ENCODE measurements at places on chromosomes 7 and 10. TPM values are rescaled to one million over a fixed set of nuclear protein-coding genes. Genes with fewer than 3 reads are reported as not detected.
A peak's percentile ranks its signal among the peaks of the same experiment; 100 is the strongest.

ADRB1 gene
- 0.13 TPM for total RNA-seq

WDFY4 gene
- total RNA-seq, result not detected

PRXL2A gene
- not detected for total RNA-seq

OR6B1 gene
- not detected for total RNA-seq

TRIM50 gene
- not detected for total RNA-seq

GIMAP1 gene
- not detected for total RNA-seq

BTAF1 gene
- 28.7 TPM for total RNA-seq

DNA sequence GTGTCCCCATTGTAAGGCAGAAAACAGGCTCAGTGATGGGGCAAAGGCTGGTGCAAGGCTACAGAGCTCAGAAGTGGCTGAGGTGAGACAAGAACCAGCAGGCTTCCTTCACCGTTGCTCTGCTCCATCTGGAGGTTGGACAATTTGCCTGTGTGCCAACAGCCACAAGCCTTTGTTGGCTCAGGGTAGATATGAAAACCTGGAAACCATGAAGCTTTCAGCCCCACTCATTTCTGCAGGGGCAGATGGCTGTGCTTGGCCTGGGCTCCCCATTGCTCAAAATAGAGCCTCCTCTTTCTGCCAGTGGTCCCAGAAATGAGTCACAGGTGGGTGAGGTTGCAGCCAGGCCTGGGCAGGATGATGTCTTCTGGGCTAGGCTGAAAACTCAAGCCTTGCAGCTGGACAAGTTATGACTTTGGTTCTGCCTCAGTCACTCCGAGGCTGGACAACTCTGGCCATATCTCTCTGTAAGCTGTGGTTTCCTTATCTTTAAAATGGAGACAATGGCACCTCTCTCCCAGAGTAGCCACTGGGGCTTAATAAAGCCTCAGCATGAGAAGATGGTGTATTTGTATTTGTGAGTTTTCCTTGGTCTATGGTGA lies 12.2 kb upstream of the ZNF273 start:
- DNase-seq, result no peak

- DNase-seq, result peak; percentile 92
Measured at GRCh38 chr7:149310113-149310836, 48.3 kb downstream of the ZNF783 start.

- no peak for DNase-seq
Measured at GRCh38 chr10:28367929-28368484, 65.1 kb upstream of the MPP7 start.

GRCh38 chr10:79410315-79411094 lies 34.9 kb downstream of the ZCCHC24 start:
- no peak for DNase-seq

DNA sequence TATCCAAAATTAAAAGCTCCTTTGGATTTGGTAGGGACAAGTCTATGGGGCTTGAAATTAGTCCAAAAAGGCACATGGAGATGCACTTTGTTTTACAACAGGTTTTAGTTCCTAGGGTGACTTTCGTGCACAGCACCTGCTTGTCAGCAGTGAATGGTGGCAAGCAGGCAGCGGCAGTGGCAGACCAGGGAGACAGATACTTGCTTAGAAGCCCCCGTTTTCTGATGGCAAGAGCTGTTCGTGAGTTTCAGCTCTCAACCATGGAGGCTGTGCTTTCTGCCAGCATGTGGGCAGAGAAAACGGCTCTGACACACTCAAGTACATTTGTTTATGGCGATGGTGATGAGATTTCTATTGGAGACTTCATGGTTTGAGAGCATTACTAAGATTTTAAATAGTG lies 61.7 kb upstream of the SHH start:
- DNase-seq, result no peak

GRCh38 chr10:121296881-121297585 lies 301.2 kb downstream of the FGFR2 start:
- DNase-seq, result no peak

- no peak for DNase-seq
Measured at GRCh38 chr10:93440591-93441091, 41.5 kb downstream of the MYOF start.

- no peak for DNase-seq
Measured at GRCh38 chr10:128180843-128181242, 54.6 kb upstream of the MKI67 start.

DNA sequence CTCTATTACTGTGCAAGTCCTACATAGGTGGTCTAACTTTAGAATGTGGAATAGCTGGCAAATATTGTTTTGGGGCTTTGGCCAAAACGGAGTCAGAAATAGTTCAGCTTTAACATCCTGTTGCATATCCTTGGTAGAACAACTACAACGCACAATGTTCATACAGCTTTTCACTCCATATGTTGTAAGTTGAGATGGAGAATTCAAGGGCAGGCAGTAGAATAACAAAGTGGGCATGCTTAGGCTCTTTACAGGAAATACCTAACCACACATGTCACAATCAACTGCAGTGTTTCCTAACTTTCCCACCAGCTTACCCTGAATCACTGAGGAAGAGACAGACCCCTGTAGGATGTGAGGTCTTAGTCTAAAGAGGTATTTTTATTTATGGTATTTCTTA lies 122.3 kb downstream of the PPP1R3A start:
- DNase-seq, result peak; percentile 86

DNA sequence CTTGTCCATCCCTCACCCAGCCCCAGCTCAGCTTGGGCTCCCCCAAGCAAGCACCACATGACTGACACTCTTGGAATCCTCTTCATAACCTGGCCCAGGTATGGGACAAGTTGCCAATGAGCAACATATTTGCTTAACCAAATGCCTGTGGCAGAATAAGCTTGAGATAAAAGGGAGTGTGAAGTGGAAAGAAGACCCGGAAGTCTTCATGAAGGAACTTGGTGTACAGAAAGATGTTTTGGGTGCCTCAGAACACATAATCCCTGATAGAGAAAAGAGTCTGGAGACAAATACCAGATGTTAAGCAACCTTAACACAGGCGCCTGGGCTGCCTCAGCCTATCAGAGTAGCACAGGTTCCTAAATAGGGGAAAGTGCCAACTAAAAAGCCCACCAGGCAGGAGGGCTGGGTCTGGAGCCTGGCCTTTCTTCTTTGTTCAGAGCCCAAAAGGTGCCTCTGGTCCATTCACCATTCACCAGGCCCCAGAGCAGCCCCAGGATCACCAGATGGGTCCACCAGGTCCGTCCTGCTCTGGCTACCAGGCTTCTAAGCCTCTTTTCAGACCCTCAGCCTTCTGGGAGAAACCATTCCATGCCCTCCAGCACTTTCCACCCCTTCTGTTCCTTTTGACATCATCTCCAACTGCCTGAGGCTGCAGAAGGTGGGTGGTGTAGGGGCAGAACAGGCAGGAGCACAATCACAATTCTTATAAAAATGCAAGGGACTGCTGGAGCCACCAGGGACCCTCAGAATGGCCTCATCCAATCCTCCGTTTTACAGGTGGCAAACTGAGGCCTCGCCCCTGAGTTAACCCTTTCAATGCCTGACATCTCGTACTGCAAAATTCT lies 22.6 kb downstream of the KCNMA1 start:
- DNase-seq, result no peak

DNA sequence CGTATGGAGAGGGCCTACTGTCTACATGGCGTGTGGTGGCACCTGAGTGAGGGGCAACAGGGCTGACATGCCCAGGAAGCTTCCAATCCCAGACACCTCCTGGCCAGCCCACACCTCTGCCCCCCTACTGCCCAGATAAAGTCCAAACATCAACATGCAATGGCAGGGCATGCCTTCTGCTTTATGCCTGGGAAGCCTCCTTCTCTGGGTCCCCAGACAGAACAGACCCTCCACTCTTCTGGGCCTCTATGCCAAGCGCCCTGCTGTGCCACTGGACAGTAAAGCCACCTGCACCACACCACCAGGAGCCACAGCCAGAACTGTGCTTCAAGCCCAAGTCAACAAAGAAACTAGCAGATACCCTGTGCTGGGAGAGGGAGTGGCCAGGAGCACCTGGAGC lies 12.5 kb downstream of the TMEM72 start:
- DNase-seq, result no peak

- DNase-seq, result no peak
Measured at GRCh38 chr7:81404669-81405068, 365.2 kb downstream of the HGF start.

- no peak for DNase-seq
Measured at GRCh38 chr7:56125831-56126230, 9.6 kb upstream of the NUPR2 start.

GRCh38 chr10:1293636-1294435 lies 237.7 kb downstream of the WDR37 start:
- DNase-seq, result no peak

GRCh38 chr10:122514045-122514840 lies 46.3 kb upstream of the DMBT1 start:
- DNase-seq, result no peak

GRCh38 chr7:22858640-22859561 lies 36.3 kb upstream of the TOMM7 start:
- DNase-seq, result peak; percentile 97

- DNase-seq, result no peak
Measured at GRCh38 chr10:74976565-74976964, 134.9 kb upstream of the SAMD8 start.

DNA sequence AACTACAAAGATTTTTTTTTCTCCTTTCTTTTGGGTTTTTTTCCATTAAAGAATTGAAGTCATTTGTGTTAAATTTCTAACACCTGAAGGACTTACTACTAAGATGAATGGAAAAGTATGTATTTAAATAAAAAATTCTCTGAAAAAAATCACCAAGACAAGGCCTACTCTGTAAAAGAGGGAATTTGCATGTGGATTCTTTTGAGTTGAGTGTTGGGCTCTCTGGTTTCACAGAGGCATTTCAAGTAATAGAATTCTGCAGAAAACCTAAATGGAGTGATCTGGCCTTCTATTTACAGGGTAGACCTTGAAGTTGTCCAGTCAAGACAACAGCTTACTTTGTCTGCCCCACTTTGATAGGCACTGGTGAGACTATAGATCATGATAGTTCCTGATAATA lies 4.1 kb downstream of the LRRC17 start:
- DNase-seq, result peak; percentile 65

DNA sequence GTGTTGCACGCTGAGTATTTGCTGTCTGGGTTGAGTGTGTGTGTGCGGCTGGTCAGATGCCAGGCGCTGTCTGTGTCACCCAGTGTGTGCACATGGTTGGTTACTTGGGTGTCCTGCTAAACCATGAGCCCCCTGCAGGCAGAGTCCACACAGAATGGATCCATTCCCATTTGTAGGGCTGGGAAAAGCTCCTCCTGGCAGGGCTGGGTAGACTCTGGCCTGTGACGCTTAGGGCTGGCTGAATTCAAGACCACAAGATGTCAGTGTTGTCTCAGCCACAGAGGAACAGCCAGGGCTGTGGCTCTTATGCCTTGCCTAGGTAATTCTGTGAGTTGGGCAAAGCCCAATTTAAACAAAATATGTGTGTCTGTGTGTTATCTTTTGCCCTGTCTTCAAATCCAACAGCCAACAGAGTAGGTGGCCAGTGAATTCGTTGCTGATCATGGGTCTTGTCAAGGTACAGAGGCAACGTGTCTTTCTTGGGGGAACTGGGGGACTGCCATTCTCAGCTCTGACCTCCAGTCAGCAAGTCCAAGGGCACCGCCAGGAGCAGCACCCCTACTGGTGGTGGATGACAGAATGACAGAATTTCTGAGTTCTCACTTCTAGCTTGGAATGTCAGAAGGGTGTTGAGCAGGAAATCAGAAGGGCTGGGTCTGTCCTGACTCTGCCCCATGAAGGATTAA lies 285.1 kb downstream of the CCSER2 start:
- DNase-seq, result peak; percentile 13

GRCh38 chr7:77657427-77658224 lies 38.6 kb upstream of the RSBN1L start:
- DNase-seq, result peak; percentile 39

DNA sequence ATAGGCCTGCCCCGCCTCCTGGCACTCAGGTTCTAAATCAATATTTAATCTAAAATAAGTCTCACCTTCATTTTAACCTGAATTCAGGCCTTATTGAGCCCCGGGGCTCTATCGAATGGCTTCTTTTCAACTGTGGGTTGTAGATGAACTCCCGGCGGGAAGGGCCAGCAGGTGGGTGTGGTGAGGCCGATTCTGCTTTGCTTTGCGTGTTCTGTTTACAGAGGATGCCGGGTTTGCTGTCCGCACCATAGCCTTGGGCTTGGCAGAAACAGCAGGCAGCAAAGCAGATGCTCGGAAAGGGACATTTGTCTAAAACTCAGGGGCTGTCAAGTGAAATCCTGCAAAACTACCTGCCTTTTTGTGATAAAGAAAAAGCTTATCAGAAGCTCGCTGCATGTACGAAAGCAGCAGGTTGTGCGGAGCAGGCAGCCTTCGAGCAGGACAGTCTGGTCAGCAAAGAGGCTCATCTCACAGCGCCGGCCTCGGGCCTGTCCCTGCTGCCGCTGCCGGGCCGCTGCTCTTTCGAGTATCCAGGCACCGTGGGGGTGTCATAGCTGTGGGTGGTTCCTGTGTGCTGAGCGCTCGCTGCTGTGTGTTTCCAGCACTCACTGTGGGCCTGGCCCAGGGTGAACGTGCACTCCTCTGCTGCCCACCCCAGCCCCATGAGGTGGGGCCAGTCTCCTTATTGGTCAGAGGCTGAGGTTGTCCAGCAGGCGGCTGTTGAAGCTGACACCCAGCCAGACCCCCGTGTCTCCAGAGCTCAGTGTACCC lies 434.8 kb upstream of the FOXK1 start:
- DNase-seq, result no peak

- DNase-seq, result peak; percentile 49
Measured at GRCh38 chr10:126133906-126134656, 237.7 kb downstream of the FANK1 start.

Data from LHCN-M2 (cell line).